MG63 (cell line): ENCODE measurements at places on chromosomes 5 and 9. TPM values are rescaled to one million over a fixed set of nuclear protein-coding genes. Genes with fewer than 3 reads are reported as not detected.

Gene PAEP
- total RNA-seq: not detected in 2 replicates

DNA sequence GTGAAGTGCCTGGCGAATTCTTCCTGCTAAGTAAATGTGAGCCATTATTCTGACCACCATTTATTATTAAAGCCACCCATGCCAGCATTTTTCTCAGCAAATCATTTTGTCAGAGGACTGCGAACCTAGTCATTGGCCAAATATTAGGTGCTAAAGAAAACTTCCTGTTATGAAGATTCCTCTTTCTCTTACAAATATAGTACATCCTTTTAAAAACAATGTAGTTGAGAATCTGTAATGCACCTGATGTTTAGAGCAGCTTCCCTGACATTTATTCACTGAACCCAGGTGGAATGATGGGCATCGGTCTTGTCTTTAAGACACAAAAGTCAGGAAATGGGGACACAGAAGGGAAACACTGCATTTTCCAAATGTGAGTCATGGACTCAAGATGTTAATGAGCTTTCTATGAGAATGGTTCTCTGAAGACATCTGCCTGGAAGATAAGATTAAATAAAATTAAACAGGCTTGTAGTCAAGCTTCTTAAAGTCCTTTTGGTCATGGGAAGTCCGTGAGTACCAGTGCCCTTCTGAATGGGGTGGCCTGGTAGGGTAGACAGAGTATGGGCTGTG, 290.6 kb downstream of the FBXL7 start:
- DNase-seq: no peak

DNA sequence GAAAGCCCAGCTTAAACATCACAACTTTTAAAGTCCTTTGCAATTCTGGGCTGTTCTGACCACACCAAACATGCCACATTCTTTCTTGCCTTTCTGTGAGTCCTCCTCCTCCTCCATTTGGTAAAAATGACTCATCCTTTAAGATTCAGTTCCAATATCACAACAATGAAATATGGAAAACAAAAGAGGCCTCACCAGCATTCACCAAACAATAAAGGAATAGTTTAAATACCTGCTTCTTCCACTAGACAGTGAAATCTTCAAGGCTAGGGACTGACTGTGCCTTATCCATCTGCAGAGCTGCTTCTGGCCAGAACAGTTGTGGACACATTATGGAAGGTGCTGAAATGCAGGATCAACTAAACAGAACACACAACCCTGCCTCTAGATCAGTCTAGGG, 36.0 kb downstream of the NR6A1 start:
- no peak for DNase-seq

Gene GRAMD2B
- total RNA-seq: 6.2 and 30.3 TPM in 2 replicates

Gene NMUR2
- total RNA-seq: not detected in 2 replicates

DNA sequence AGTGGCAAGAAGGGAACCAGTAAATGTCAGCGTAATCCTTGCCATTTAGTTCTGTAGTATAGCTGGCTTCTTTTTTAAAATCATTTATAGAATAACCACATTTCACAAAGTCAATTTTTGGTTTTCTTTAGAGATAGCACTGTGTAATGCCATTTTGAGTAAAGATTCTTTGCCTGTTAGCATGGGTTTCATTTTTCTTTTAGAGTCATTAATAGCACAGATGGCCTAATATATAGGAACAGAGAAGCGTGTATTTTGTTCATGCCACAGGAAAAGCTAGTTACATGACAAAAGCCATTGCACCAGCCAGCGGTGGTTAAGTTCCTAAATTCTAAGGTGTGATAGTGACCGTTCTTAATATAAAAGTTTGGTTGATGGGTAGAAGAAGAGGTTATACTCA, 1363.9 kb downstream of the MAT2B start:
- DNase-seq: no peak

Gene PAX5
- total RNA-seq: not detected in 2 replicates

- no peak for DNase-seq
These were observed 462.2 kb downstream of the RASEF start for GRCh38 chr9:82600536-82601292.

Gene SLC22A5
- 22.5 and 26.4 TPM in 2 replicates for total RNA-seq
